Stimulated activated CD4-positive, alpha-beta T cell treated with anti-CD3 and anti-CD28 coated beads, TNF-alpha, amount 100 ng/mL, for 1 hour (primary cell): ENCODE measurements at places on chromosomes 12 and 14.

DNA sequence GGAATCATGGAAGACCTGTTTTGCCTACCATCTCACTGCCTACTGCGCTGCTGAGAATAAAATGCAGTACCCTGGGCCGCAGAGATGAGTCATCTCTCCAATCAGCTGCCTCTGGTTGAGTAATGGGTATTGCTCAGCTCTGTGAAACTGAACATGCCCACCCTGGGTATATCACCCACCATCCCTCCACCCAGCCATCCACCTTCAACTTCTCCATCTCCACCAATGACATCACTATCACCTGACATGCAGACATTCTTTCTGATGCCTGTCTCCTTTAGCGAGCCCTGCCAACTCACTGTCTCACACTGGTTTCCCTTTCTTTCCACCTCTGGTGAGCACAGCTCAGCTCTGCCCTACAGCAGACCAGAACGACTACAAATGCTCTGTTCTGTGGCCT, 33.6 kb downstream of the E2F7 start:
- DNase-seq = no peak

DNA sequence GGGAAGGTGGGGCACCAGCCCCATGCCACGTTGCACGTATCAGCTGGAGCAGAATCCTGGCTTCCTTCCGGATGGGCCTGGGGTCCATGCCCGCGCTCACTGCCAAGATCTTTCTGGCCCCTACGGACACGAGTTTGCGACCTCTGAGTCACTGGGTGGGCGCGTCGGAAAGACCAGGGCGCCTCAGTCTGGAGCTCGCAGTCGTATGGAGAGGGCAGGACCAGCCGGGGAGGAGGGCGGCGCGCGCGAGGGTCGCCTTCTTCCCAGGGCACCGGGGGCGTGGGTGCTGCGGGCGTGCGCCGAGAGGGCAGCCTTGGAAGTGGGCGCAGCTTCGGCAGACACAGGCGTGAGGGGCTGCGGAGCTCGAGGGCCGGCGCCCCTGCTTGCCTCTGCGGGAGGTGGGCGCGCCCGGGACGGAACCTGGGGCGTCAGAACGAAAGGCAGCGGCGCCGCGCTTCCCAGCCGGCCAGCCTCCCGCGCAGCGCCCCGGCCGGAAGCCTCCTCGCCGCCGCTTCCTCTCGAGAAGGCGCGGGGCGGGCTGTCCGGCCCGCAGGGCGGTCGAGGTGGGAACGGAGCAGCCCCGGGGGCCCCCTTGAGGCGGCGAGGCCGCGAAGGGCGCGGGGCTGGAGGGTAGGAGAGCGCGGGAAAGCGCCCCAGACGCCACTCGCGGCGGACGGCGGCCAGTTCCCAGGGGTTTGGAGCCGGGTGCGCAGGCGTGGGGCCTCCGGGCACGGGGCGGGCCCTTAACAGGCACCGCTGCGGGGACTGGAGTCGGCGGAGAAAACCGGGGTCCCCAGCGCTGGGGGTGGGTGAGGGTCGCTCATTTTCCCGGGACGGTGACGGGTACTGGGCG, at the start of gene ARL6IP4:
TSS of gene ARL6IP4 (plus strand) at position 499 of the 853 bp plus-strand sequence. CDS start 459 bp downstream, outside the sequence.
- peak; percentile 58 for DNase-seq

DNA sequence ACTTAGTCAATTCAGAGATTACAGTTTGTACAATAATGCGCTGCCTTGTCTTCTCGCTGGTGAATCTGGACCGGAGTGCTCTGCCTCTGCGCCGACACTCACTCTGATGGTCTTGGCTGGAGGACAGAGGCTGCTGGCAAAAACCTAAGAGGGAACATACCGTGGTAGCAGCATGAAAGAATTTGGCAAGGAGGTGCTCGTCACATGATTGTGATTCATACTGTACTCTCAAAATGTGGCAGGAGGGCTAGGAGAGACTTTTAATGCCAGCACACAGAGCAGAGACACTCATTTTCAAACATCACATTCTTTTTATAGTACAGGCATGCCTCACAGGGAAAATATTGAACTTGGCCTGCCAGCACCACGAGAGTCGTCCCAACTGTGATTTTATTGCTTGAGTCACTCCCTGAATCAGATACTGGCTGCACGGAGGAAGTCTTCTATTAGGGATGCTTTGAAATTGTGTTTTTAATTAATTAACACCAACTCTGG, 67.8 kb downstream of the HMGA2 start:
- no peak for DNase-seq

GRCh38 chr14:65805113-65805473, 392.6 kb downstream of the FUT8 start:
- DNase-seq = no peak

GRCh38 chr14:104514156-104514848, 65.3 kb upstream of the C14orf180 start:
- DNase-seq = no peak

- no peak for DNase-seq
Observed at GRCh38 chr14:85516239-85517113, 13.5 kb upstream of the FLRT2 start.

DNA sequence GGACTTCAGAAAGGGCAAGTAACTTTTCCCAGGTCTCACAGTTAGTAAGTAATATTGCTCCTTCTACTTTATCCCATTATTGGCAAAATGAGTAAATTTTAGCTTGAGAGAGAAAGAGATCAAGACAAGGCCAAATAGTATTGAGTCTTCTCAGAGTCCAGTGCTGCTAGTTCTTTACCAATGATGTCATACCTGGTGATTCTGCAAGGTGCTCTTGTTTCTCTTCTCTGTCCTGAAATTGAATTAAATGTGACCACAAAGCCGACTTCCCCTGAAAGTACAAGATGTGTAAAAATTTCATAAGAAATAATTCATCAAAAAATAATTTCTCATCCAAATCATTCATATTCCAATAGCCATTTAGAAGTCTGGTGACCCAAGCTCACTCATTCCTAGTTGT, 97.5 kb upstream of the SINHCAF start:
- no peak for DNase-seq

DNA sequence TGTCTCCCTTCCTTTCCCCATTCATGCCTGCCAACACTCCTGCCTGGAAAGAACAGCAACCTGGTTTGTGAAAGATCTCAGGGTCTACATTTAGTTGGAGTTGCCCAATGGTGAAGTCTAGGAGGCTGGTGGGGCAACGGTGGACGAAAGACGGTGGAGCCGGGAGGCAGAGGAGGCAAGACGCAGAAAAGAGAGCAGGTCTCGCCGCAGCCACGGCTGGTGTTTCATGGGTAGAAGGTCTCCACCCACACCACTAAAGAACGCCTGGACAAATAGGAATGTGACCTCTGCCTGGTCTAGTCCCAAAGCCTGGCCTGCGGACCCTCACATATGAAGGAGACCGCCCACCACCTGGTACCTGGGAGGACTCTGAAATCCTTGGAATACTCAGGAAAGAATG, 185.6 kb downstream of the ALG10 start:
- DNase-seq = no peak

- DNase-seq = no peak
Observed at GRCh38 chr12:114668151-114668885, 15.7 kb downstream of the TBX3 start.

DNA sequence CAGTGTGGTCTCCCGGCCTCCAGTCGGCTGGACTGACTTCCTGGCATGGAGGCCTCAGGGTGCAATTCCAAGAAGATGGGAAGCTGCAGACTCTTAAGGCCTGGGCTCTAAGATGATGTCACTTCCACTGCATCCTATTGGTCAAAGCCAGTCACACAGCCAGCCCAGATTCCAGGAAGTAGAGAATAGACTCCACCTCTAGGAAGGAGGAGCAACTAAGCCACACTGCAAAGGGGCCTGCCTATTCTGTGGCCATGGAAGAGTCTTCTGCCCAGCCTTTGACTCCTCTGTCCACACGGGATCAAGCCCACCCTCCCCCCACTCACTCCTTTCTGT, 103.9 kb upstream of the RFLNA start:
- DNase-seq = no peak

DNA sequence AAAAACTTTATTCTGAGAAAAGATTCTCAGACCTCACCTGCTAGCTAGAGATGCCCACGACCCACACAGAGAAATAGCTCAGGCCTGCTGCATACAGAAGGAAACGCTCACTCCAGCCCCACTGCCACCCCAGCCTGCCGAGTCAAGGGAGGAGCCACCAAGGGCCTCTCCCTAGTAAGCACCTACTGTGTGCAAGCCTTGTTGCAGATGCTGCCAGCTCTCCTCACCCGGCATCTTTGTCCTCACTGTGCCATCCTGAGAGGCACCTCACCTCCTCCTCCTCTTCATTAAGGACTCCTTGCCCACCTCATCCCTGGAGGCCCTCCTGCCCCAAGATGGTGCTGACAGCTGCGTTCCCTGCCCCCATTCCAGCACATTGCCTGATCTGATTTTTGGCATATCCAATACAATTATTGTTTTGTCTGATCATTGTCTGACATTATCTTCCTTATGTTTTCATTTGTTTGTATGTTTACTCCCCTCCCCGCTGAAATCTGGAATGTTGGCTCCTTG, 196.9 kb downstream of the SLC15A4 start:
- no peak for DNase-seq

DNA sequence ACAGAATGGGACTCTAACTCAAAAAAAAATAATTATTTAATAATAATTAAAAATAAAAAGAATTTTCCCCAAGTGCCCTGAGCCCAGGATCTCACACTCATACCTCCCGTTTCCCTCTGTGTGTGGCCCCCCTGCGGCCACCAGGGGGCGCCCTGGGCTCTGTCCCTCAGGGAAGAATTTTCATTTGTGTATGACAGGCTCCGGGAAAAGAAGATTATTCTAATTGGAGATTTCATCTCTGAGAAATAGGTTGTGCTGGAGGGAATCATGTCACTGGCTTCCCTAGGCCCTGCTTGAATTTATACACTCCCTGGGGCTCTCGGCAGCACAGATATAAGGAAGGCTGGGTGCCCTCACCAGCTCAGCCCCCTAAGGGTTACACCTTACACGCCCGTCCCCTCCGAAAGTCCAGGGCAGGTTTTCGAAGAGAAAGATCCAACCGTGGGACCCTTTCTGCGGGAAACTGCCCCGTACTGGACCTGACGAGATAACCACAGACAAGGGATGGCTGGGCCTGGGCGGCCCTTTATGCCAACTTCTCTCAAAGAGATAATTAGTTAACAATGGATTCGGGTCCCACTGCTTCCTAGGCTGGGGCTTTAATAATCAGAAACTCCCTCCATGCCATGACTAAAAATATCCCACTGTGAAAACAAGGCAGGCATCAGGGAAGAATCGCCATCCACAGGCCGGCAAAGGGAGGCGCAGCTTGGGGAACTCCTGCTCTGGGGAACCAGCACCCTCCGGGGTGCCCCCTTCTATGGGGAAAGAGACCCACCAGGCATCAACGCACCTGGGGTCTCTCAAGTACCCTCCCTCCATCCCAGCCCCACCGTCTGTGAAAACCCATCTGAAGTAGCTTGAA, 80.7 kb downstream of the KDM2B start:
- DNase-seq = peak; percentile 51

DNA sequence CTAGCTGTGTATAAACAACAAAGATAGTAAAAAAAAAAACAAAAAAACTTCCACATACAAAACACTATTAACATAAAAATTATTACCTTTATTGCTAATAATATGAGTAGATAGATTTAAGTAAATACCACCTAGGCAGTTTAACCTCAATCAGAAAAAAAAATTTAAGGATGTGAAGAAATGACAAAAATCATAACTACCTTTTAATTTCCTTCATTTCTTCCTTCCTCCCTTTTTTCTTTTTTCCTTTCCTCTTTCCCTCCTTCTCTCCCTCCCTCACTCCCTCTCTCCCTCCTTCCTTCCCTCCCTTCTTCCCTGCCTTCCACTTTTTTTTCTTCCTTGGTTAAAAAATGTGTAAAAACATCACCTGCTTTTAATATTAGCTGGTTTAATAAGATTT, 81.7 kb downstream of the SOX5 start:
- no peak for DNase-seq

GRCh38 chr14:100771121-100771800, 44.6 kb downstream of the DLK1 start:
- no peak for DNase-seq

- no peak for DNase-seq
Observed at GRCh38 chr14:96261772-96262655, 6.0 kb downstream of the BDKRB1 start.

DNA sequence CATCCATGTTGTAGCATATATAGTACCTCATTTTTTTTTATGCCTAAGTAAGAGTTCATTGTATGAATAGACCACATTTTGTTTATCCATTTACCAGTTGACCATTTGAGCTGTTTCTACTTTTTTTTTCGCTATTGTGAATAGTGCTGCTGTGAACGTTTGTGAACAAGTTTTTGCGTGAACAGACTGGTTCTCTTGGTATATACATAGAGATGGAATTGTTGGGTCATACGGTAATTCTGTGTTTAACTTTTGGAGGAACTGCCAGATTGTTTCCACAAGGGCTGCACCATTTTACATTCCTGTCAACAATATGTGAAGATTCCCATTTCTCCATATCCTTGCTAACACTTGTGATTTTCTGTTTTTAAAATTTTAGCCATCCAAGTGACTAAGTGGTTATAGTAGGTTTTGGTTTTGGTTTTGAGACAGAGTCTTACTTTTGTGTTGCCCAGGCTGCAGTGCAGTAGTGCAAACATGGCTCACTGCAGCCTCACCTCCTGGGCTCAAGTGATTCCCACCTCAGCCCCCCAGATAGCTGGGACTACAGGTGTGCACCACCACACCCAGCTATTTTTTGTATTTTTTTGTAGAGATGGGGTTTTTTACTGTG, 68.3 kb upstream of the AMN start:
- DNase-seq = no peak

DNA sequence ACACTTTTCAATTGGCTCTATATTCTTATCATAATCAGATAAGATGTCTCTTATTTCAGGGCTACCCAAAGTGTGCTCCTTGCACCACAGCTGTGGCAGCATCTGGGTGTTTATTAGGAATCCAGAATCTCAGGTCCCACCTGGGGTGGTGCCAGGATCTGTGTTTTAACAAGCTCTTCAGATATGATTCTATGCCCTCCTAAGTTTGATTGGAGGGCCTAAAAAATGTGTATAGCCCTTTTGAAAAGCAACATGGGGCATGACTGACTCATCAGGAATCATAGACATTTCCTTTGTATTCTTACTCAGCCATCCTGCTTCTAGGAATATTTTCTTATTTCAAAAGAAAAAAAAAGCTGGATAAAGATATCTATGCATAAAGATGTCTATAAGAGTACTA, 103.1 kb downstream of the HELB start:
- no peak for DNase-seq

DNA sequence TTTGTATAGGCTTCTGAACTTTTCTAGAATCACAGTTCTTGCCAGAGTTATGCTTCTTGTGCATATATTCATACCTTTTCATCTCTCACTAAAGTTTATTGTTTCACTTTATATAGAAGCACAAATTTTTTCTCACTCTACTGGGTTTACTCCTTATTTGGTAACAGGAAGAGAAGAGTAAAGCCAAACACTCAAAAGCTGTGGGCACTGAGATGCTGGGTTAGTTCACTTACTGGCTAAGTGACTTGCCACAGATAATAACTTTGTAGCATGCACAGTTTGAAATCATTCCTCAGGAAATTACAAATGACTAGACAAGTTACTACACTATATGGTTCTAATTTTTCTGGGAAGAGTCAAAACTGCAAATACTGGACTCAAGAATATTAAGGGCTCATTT, 7.8 kb downstream of the HIGD1C start:
- DNase-seq = no peak

- no peak for DNase-seq
Observed at GRCh38 chr14:55754871-55755270, 174.9 kb downstream of the KTN1 start.
